Effector CD8-positive, alpha-beta T cell (primary cell): ENCODE measurements at places on chromosomes 1 and 21.

DNA sequence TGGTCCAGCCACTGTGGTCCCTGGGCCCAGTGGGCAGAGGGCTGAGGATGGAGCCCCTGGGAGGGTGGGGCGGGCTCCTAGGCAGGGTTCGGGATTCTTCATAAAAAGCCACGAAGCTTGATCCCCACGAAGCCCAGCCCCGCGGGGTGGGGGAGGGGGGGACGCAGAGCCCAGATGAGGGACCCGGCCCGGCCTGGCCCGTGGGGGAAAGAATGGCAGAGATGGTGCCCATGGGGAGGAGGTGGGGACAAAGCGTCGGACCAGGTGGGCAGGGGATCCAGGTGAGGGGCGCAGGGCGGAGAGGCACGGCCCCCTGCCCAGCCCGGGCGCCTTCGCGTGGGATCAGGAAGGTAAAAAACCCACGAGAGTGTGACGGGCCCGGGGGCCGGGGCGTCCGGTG is 6.0 kb upstream of the SMIM12 start:
- DNase-seq: no peak

- DNase-seq: no peak
Measured at GRCh38 chr1:107704911-107705310, 260.1 kb downstream of the VAV3 start.

- DNase-seq: no peak
Measured at GRCh38 chr1:227428803-227429202, 110.5 kb upstream of the CDC42BPA start.

GRCh38 chr1:30102605-30103004 is 620.8 kb downstream of the MATN1 start:
- DNase-seq: no peak

- DNase-seq: no peak
Measured at GRCh38 chr1:57725318-57725717, 301.5 kb upstream of the DAB1 start.

DNA sequence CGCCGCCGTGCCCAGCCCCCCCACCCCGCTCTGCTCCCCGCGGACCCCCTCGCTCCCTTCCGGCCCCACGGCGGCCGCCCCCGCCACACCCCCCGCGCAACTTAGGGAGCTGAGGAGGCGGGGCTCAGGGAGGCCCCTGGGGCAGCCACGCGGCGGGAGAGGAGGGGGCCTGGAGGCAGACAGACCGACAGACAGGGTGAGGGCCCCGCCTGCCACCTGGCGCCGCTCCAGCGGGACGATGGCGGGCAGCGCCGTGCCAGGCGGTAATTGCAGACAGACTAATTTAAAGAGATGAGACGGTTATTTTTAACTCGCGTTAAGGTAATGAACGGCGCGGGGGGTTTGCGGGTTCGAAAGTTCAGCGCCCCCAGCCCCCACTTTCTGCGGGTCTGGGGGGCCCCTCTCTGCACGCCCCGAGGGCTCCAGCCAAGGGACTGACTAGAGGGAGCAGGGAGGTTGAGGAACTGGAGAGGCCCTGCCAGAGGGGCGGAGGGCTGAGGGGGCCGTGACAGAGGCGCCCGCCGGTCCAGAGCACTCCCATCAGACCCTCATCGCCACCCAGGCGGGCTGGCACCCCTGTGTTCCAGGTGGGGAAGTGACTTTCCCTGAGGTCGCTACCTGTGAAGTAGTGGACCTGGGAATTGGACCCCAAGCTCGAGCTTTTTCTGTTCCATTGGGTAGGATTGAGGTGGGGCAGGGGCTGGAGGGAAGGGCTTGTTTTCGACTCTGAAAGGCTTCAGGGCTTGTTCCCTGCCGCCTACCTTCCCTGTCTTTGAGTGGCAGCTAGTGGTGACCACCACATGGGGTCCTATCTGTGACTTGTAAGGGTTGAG is 5.4 kb downstream of the FOXO6 start:
- peak; percentile 43 for DNase-seq

DNA sequence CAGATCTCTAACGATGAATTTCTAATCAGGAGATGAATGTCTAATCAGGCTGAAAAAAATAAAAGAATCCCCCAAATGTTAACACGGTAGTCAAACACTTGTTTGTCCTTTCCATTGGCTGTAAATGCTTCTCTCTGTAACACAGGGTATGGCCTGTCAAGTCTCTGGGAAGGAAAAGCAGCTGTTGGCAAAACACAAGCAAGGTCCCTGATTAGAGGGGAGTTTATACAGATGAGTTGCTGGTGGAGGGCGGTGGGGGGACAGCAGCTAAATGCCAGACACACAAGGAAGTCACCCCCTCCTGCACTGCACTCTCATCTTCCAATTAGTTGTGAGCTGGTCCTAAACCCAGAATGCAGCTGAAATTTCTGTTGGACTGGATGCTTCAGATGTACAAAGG is 51.0 kb downstream of the PGBD5 start:
- DNase-seq: no peak

GRCh38 chr21:43370091-43370658 is 56.8 kb downstream of the SIK1 start:
- DNase-seq: no peak

- no peak for DNase-seq
Measured at GRCh38 chr21:32520875-32521735, 64.2 kb downstream of the TCP10L start.
